ENCODE measurements at places on chromosomes 4 and X.

GRCh38 chrX:147179625-147180024 is 365.1 kb upstream of the CXorf51A start:
- no peak for DNase-seq

- no peak for DNase-seq
These were observed 105.3 kb upstream of the MBNL3 start for GRCh38 chrX:132594129-132594528.

DNA sequence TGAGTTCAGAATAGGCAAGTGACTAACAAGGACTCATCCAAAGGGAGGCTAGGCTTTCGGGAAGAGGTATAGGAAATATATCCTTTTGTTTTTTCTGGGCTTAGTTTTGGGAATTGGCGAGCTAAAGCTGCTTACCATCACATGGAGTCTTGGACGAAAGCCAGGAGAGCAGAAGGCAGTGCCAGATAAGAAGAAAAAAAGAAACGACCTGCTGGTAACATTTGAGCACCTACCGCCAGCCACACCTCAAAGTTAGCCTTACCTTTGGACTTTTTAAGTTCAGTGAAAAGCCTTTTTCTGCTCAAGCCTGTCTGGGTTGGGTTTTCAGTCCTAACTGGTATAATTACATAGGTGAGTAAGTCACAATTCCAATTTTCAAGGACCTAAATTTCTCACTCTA is 85.1 kb upstream of the LCORL start:
- no peak for DNase-seq

DNA sequence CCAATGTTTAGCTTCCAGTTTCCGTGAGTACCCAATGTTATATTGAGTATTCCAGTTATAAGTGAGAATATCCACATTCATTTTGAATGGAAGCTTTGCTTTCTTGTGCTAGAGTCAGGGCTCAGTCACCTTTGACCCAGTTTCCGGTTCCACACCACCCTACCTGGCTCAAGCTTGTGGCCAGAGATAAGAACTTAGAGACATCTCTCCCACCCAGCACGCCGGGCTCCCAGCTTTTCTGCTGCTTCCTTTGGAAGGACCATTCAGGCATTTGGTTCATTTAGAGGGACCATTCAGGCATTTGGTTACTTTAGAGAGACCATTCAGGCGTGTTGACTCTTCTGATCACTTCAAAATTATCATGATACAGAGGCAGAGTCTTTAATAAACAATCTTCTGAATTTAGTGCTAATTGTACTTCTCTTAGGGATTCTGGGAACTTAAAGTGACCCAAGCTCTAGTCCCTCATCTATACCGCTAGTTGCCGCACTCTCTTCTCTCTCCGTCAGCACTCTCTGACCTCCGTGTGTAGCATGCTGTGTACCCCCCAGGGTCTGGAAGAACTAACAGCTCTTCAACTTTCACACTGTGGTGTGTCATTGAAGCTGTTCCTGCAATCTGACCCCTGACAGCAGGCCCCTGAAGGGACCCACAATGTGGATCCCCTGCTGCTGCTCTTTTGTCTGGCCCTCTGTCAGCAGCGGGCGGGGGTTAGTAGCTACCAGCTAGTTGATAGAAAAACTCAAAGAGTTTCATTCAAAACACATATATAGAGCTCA is 943.1 kb downstream of the ARAP2 start:
- DNase-seq, result peak; percentile 0

DNA sequence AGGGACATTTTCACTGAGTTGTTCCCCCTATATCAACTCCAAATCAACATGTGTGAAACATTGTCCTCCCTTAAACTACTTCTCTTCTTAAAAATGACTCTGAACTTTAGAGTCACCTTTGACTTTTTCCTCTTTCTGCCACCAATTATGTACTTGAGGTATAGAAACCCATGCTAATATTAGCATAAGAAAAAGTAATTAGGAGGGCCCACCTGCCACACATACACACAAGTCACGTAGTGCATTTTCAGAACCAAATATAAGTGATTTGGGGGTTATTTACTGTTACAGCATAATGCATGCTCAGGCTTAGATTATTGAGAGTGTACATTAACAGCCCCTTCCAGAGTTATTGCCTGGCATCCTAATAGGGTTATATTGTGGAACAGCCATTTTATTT is 432.7 kb downstream of the ZIC3 start:
- DNase-seq, result no peak

GRCh38 chr4:156766846-156767245 is 204.8 kb downstream of the PDGFC start:
- no peak for DNase-seq

DNA sequence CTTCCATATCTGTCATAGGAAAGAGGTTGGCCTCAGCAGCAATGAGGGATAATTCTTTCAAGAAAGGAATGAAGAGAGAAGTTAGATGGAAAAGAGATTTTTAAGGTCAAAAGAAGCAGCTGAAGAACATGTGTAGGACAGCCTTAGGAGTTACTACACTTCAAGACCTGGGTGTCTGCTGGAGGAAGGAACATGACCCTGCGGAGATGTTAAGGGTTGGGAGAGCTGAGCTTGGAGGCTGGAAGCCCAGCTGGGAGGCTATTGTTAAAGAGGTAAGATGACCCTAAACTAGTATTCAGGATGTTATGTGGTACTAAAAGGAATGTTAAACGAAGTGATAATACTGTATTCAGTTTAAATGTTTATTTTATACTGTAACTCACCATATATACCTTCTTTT is 15.0 kb downstream of the HADH start:
- DNase-seq, result no peak

DNA sequence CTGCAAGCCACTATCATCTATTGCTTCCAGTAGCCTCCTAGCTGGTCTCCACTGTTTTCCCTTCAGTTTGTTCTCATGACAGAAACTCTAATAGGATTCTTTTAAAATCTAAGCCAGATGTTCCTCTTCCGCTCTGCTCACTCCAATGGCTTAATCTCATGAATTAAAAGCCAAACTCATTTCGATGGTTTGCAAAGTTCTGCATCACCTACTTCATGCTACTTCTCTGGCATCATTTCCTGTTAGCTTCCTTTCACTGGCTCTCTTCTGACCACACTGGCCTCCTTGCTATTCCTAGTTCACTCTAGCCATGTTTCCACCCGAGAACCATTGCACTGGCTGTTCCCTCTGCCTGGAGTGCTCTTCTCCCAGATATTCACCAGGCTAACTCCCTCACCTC is 102.0 kb upstream of the LSM6 start:
- DNase-seq, result no peak

DNA sequence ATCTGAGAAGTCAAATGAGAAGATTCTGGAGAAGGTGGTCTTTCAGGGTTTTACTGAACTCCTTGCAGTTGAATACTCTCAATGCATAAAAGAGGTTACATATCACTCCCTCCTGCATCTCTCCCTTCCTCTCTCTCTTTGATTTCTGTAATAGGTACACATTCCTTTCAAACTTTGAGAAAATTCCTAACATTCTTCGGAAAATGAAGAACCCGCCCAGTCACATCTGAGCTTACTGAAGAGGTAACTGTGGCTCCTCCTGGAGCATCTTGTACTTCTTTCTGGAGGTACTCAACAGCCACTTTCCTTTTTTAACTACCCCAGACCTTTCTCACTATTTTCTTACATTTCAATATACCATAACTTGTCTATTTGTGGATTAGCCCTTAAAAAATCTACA is 24.7 kb downstream of the NDST3 start:
- no peak for DNase-seq

DNA sequence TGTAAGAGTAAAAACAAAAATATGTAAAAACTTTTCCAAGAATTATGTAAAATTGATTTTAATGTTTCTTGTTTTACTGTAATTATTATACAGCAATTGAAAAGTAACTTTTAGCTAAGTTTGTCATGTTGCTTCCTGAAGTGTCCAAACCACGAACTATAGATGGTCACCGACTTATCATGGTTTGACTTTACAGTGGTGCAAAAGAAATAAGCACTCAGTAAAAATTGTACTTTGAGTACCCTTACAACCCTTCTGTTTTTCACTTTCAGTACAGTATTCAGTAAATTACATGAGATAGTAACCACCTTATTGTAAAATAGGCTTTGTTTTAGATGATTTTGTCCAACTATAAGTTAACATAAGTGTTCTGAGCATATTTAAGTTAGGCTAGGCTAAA is 93.8 kb downstream of the SLC10A6 start:
- no peak for DNase-seq

DNA sequence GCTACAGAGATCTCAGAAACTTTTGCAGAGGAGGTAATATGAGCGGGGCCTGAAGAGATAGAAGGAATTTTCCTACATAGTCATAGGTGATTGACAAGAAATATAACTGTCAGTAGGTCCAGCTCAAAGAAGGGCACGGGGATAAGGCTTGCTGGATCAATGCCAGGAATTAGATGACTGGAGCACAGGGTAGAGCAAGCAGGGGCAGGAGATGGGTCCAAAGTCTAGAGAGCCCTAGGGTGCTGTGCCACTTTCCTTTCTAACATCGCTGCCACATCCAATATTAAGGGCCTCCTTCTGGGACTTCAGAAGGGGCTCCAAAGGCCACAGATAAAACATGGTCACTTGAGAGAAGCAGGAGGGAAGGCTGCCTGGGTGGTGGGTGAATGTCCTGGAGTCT is 402.2 kb downstream of the MID1IP1 start:
- no peak for DNase-seq

Data from astrocyte of the hippocampus (primary cell).